ENCODE measurements at places on chromosomes 12 and 14.
A peak's percentile ranks its signal among the peaks of the same experiment; 100 is the strongest.

- no peak for DNase-seq
Observed at GRCh38 chr12:123491481-123491880, 33.5 kb downstream of the SNRNP35 start.

DNA sequence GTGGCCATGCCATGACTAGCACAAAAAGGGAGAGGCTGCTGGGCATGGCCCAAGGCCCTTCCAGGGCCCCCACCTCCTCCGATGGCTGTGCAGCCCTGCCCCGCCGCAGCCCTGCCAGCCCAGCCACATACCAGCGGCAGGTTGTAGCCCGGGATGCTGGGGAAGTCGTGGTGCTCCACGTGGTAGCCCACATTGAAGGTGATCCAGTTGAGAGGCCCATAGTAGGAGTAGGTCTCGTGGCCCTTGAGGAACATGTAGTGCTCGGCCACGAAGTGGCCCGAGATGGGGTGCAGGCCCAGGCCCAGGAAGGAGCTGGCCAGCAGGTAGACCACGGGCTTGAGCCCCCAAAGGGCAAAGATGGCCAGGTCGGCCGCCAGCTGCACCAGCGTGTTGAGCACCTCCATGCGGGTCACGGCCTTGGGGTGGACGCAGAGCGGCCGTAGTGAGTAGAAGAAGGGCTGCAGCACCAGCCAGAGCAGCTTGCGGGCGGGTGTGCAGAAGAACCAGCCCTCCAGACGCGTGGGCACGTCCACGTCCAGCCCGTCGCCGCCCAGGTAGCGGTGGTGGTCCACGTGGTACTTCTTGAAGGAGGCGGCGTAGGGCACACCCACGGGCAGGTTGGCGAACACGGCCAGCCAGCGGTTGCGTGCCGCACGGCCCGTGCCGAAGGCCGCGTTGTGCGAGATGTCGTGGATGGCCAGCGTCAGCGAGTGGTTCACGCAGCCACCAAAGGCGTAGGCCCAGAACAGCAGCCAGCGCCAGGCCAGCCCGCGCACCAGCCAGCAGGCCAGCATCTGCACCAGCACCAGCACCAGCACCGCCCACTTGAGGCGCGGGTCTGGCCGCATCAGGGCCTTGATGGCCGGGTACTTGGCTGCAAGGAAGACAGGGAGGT is 10.4 kb downstream of the DEGS2 start:
- DNase-seq = no peak

DNA sequence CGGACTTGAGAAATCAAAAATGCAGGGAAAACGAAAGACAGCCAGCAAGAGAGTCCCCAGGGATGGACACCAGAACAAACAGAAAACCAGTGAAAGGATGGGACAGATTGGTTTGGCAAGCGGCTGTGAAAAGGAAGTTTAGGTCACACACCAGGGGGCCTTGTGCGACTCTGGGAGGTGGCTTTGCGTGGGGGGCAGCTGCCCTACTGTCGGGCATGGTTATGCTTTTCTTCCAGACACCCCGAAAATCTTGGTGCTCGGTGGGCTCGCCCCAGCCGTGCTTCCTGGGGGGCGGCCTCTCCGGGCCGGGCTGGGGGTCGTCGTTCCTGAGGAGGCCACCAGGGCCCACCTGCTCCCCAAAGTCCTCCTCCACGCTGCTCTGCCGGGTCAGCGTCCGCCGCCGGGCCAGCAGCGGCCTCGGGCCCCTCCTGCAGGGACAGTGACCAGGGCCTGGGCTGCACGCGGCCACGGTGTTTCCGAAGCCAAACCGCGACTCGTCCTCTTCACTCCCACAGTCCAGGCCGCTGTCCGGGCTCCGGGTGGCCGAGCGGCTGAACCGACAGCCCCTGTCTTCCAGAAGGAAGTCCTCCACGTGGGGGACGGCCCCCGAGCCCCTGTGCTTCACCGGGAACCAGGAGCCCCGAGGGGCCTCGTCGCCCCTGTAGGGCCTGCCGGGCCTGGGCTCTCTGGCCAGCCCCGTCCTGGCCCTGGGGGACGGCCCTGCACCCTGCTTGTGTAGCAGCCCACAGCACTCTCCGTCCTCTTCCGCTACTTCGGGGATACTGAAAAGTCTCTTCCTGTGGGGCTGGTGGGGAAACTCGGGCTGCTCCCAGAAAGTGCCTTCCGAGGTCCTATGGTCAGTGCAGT is 86.5 kb downstream of the PIWIL1 start:
- DNase-seq = no peak

- DNase-seq = no peak
Observed at GRCh38 chr14:89700801-89701200, 253.7 kb downstream of the EFCAB11 start.

DNA sequence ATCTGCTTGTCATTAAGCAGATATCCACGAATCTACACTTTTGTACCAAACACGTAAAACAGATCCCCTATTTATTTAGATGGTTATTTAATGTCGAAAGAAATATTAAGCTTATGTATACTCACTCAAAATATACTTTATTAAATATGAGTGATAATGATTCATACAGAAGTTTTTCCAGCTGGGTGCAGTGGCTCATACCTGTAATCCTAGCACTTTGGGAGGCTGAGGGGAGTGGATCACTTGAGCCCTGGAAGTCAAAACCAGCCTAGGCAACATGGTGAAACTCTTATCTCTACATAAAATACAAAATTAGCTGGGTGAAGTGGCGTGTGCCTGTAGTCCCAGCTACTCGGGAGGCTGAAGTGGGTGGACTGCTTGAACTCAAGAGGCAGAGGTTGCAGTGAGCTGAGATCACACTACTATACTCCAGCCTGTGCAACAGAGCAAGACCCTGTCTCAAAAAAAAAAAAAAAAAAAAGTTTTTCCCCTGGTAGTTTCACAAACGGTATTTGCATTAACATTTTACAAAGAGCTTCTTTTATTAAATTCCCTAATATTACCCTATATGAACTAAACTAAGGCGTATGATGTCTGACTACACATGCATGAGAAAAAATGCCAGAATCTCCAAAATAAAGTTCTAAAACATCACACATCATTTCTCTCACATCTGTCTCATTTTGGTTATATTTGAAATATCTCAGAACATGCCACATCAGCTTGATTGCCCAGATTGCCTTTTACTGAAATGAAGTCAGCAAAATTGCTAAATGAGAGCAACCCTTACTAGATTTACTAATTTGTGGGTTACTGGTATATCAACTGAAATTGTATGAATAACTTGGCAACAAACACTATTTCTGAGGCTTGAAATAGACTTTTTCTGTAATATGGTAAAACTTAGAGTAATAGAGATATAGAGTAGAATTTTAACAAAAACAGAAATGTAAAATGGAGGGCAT is 74.9 kb downstream of the PAWR start:
- no peak for DNase-seq

DNA sequence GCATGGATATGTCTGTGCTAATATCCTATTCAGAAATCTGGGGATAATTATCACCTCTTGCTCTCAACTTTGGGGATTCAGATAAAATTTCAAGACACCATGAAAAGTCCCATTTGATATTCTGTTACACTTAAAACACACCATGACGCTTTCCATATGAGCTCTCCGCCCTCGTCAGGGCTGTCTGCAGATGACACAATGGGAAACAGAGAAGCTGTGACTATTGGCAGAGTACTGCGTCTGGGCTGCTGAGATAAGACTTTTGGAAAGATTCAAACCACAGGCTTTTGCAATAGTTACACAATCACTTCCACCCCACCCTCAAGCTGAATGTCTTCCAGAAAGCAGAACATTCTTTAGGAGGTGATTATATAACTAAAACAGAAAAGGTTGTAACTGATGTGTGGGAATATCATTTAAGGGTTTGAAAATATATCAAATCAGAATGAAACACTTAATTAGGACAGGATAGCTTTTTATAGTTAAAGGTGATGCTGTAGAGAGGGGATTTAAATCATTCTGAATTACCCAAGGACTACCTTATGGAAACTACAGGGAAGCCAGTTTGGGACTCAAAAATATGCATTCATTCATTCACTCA is 75.3 kb upstream of the TMPO start:
- DNase-seq = peak; percentile 98

DNA sequence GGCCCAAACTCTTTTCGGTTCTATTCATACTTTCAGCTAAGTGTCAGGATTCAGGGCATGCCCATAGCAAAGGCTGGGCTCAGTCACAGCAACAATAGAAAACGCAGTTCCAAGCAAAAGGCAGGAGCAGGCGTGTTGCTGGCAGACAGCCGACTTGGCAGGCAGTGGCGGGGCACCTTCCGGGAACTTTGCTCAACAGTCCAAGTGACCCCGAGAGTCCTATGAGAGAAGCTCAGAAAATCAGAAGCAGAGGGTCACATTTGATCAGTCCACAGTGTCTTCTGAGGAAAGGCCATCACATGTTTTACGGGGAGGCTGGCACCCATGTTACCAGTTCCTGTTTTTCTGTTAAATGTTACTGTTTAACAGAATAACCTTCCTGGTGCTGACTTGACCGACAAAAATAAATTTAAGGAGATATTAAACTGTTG is 115.0 kb downstream of the DACT1 start:
- DNase-seq = peak; percentile 96

- no peak for DNase-seq
Observed at GRCh38 chr14:75702616-75703261, 41.7 kb downstream of the TTLL5 start.

GRCh38 chr12:77610446-77610845 is 220.2 kb upstream of the NAV3 start:
- no peak for DNase-seq

- DNase-seq = no peak
Observed at GRCh38 chr14:68767248-68767645, 25.6 kb downstream of the ZFP36L1 start.

- DNase-seq = peak; percentile 25
Observed at GRCh38 chr14:42185718-42186117, 579.0 kb downstream of the LRFN5 start.
